Stimulated activated CD4-positive, alpha-beta T cell treated with anti-CD3 and anti-CD28 coated beads, TNF-alpha, amount 100 ng/mL, for 1 hour (primary cell): ENCODE measurements at places on chromosomes 12 and 14.

DNA sequence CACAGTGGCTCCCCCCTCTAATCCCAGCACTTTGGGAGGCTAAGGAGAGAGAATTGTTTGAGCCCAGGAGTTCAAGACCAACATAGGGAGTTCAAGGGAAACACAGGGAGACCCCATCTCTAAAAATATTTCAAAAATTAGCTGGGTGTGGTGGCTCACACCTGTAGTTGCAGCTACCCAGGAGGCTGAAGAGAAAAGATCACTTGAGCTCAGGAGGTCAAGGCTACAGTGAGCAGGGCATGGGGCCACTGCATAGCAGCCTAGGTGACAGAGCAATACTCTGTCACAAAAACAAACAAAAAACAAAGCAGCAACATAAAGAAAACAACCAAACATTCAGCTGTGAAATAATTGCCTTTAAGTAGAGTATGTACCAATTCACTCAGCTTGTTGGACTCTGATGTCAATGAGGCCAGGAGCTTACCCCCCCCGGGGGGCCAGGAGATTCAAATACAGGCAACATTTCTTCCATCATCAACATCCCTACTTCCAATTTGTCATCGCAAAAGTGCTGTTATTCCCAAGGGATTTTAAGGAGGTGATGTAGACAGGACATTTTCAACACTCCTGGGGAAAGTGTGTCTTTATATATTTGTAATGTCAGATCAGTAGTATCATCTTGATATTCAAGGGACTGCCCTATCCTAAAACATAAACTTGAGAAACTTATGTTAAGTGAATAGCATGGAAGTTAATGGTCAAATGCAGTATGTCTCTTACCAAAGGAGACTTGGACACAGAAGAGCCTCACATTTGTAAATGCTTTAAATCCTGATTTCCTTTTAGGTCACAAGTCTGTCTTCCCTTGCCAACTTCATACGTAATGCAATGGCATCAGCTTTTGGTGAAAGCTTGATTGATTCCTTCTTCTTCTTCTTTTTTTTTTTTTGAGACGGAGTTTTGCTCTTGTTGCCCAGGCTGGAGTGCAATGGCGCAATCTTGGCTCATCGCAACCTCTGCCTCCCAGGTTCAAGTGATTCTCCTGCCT, 40.6 kb upstream of the AEBP2 start:
- DNase-seq, result no peak

- DNase-seq, result no peak
Observed at GRCh38 chr14:24259282-24260025, 3.5 kb downstream of the TGM1 start.

DNA sequence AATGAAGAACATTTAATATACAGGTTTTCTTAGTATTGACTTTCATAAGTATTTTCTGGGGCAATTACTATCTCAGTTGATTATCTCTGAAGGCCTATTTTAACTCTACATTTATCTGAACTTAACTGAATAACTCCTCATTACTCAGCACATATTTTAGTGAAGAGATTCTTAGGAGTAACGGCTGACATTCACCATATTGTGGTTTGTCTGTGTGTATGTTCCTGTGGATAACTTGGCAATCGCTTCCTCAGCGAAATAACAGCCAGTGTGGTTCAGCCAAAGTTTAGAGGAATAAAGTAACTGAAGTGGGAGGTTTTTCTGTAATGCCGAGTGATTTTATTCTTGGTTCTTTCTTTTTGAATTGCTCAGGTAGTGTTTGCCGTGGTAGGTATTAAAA, 168.0 kb downstream of the RAD51B start:
- DNase-seq, result no peak

GRCh38 chr12:57724936-57725740, 13.4 kb downstream of the AGAP2 start:
- no peak for DNase-seq

DNA sequence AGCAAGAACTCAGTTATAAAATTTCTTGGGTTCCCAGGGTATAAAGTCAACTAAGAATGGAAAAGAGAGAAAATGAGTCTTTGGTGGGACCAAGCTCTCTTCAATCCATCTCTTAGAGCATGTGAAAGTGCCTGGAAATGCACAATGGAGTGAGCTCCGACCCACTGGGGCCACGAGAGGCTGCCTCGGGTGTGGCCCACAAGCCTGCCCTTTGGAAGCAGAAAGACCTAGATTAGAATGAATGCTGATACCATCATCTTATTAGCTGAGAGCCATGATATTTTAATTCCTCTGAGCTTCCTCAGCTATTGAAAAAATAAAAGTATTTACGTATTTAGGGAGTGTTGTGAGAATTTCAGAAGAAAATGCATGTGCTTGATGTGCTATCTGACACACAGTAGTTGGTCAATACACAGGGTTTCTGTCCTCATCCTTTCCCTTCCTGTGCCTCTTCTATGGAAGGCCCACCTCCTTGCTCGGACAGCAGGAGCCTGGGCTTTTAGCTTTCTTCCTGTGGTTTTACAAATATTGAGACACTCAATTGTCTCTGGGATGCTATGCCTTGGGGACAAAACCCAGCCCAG, 42.5 kb downstream of the VDR start:
- DNase-seq, result no peak

GRCh38 chr12:85392508-85392907, 112.5 kb downstream of the ALX1 start:
- no peak for DNase-seq

DNA sequence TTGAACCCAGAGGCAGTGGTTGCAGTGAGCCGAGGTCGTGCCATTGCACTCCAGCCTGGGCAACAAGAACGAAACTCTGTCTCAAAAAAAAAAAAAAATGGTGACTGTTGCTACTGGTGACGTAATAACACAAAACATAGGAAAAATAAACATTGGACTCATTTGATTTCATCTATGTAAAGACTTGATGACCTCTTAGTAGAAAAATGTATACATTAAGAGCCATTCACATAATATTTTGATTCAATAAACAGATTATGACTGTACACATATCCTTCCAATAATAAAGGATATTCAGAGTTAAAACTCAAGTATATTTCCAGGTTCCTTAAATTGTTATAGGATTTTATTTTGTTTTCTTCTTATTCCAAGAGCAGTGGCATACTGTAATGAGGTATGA, 65.7 kb upstream of the AEBP2 start:
- DNase-seq, result no peak

GRCh38 chr12:116157845-116158267, 119.6 kb downstream of the MED13L start:
- DNase-seq, result no peak

GRCh38 chr12:117450209-117450608, 88.8 kb upstream of the NOS1 start:
- DNase-seq, result no peak

DNA sequence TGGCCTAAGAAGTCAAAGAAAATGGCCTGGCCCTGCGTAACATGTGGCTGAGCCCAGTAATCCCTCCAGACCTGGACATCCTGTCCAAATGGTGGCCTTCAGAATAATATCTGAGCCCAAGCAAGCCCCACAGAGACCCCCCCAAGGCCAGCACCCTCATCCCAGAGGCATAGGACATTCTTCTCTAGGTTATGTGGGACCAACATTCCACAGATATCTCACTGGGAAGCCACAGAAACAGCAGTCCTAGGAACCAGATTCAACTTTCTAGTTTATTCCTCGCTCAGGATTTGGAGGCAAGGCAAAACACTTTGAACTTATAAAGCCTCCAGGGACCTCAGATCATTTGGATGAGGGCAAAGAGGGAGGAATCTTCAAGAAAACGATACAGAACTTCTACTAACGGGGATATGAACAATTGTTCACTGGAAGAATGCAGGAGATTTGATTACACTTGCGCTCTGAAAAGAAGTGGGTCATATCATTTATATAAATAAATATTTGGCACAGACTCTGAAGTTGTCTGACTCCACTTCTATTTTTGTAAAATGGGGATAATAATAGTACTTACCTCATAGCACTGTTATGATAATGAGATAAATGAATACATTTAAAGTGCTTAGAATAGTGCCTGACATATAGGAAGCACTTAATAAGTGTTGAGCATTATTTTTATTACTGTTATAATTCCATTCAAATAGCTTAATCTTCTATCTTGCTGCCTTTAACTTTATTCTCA, 171.5 kb downstream of the NUAK1 start:
- DNase-seq, result no peak

GRCh38 chr12:26251600-26251999, 56.2 kb downstream of the SSPN start:
- DNase-seq, result no peak

GRCh38 chr12:26113181-26113654, 11.6 kb downstream of the BHLHE41 start:
- no peak for DNase-seq

- no peak for DNase-seq
Observed at GRCh38 chr14:61452452-61452851, 131.1 kb downstream of the PRKCH start.

GRCh38 chr12:86186449-86186848, 69.7 kb downstream of the MGAT4C start:
- no peak for DNase-seq

DNA sequence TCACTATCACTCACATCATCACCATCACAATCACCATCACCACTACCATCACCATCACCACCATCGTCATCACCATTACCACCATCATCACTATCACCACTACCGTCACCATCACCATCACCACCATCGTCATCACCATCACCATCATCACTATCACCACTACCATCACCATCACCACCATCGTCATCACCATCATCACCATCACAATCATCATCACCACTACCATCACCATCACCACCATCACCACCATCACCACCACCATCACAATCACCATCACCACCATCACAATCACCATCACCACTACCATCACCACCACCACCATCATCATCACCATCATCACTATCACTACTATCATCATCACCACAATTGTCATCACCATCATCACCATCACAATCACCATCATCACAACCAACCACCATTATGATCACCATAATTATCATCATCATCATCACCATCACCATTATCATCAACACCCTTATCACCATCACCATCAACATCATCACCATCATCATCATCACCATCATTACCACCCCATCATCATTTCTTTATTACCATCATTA, 90.8 kb downstream of the DICER1 start:
- DNase-seq, result no peak

DNA sequence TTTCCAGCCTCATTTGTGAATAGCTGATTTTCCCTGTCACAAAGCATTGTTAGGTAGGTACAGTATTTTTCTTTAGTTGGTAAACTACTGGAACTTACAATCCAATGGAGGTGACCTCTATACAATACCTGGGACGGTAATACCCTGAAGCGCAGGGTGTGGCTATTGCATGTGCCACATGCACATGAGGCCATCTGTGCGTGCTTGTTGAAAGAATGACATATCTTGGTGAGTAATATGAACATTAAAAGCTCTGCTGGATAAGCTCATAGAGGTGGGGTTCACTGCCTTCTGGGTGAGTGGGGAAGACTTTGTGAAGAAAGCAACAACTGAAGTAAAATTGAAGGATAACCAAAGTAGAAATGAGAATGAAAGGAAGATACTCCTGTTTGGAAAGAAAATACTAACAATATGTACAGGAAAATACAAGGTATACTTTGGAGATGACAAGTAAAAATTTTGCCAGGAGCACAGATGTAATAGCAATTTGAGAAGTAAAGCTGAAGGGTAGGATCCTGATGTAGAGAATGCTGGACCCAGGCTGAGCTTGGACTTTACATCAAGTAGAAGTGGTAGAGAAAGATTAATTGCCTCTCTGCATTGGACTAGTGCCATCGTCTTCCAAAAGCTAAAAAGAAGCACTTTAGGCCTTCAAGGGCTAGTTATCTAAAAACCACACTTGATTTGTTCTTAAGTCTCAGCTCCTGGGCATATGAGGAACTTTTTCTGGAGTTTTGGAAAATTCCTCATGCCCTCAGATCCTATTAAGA, 97.1 kb downstream of the SLC38A6 start:
- DNase-seq, result no peak

DNA sequence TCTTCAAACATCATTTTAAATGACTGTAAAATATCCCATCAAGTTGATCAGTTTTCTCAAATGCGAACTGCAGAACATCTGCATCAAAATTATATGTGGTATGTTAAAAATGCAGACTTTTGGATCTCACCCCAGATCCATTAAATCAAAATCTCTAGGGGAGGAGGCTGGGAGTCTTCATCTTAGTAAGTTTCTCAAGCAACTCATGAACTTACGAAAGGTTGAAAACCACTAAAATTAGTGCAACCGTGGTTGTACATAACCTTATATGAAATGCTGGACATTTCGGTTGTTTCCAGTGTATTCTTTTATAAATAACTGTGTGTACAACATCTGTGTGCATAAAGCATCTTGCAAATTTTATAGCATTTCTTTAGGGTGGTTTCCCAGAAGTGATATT, 39.2 kb downstream of the ZFP36L1 start:
- no peak for DNase-seq

GRCh38 chr14:101480747-101481530, 80.4 kb upstream of the DIO3 start:
- DNase-seq, result no peak

- DNase-seq, result no peak
Observed at GRCh38 chr12:72282721-72283120, 10.6 kb downstream of the TRHDE start.

DNA sequence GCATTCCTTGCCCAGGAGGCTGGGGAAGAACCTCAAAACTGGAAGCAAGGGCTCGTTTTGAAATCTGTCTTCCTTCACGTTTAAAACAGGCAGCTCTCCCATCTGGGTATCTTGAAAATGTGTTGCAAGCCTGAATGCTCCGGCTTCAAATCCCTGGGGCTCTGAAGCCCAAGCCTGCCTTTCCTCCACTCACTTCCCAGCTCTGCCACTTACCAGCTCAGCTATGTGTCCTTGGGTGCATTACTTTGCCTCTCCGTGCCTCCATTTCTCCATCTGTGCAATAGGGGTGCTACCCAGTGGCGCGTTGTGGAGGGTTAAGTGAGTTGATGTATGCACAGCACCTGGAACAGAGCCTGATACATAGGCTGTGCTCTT, 97.6 kb downstream of the GCH1 start:
- no peak for DNase-seq

GRCh38 chr12:80015660-80016059, 80.8 kb upstream of the PPP1R12A start:
- no peak for DNase-seq
